Activated CD4-positive, alpha-beta T cell treated with anti-CD3 and anti-CD28 coated beads, Interleukin-2, amount 50 U/mL, for 4 hours (primary cell): ENCODE measurements at places on chromosomes 6 and 20.
A peak's percentile ranks its signal among the peaks of the same experiment; 100 is the strongest.

- peak; percentile 36 for DNase-seq
Observed at GRCh38 chr20:645318-646106, 7.5 kb downstream of the SRXN1 start.

- no peak for DNase-seq
Observed at GRCh38 chr20:22946596-22946995, 88.5 kb upstream of the SSTR4 start.

DNA sequence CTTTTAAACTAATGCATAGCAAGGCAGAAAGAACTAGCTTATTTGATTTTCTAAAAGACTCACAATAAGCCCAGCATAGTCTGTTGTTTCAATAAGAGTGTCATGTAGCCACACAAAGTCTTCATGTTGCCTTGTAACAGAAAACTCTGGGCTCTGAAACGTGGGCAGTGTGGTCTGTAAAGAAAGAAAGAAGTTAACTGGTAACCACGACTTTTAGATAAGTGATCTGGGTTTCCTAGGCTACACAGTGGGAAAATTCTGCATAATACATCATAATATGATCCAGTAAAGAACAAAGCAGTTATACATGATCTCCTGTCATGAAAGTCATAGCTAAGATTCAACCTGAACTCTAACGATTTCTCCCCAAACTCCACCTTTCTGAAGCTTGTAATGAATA, 13.3 kb downstream of the SNX5 start:
- DNase-seq: no peak

- DNase-seq: no peak
Observed at GRCh38 chr6:89975991-89976693, 81.9 kb downstream of the GJA10 start.

GRCh38 chr6:112936504-112936903, 589.4 kb downstream of the RFPL4B start:
- DNase-seq: no peak
